Stimulated activated CD4-positive, alpha-beta T cell treated with anti-CD3 and anti-CD28 coated beads, Interleukin-1b, Interleukin-23, amount 100 ng/mL, for 1 hour (primary cell): ENCODE measurements at places on chromosomes 12 and 14.

DNA sequence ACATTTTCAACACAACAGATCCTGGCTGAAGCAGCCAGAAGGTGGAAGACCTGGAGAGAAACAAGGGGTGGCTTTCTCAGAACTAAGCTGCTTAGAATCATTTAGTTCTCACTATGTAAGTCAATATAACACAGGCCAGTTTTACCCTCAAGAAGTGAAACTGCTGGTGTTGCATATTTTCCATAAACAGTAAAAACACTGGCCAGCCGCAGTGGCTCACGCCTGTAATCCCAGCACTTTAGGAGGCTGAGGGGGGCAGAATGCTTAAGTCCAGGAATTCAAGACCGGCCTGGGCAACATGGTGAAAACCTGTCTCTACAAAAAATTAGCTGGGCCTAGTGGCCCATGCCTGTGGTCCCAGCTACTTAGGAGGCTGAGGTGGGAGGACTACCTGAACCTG lies 11.6 kb downstream of the STX2 start:
- DNase-seq, result no peak

DNA sequence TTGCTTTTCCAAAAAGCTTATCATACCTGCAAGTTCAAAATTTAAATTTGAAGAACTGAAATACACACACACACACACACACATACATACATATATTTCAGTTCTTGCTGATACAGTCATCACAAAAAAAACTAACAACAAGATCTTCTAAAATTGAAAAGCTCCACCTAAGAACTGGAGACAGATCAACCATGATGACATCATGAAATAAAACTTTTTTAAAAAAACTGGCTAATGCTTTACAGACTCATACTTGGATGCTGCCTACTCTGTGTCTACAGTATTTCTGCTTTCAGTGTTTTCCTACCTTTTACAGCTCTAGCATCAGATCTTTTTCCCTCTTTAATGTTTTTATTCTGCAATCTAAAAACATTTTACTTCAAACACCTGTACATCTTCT lies 261.4 kb downstream of the DIO2 start:
- DNase-seq, result no peak

DNA sequence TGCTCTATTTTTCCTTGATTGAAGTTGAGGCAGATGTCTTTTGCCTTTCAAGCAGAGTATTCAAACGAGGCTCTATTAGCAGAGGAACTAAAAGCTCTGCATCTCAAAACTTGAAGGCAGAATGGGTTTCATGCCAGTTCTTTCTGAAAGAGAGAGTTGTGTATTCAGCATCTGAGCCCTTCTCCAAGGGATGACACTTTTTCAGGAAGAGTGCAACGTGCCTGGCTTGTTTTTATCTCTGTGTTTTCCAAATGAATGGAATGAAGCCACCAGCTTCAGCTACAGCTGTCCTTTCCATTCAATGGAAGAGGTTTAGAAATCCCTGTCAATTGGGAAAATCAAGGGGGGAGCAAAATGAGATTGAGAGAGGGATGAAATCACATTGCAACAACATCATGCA lies 14.6 kb downstream of the BEST3 start:
- no peak for DNase-seq

- DNase-seq, result no peak
Observed at GRCh38 chr12:68975811-68976210, 42.8 kb upstream of the CPM start.

DNA sequence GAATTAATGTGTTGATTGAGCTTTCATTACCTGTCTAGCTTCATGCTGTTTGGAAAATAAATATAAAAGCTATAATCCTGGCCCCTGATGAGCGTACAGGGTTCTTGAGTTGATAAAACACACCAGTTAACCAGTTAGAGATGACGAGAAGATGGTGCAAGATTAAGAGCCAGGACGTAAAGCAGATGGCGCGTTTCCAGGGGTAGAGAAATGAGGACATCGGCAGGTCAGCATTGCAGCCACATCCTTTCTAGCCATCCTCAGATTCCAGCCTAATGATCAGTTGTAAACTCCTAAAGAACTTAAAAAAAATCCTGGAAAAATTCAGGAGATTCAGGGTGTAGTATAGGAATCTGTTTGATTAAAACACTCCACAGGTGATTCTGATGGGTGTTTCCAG lies 203.7 kb downstream of the CACNA1C start:
- no peak for DNase-seq

GRCh38 chr14:61080591-61081010 lies 99.6 kb downstream of the SLC38A6 start:
- DNase-seq, result no peak

DNA sequence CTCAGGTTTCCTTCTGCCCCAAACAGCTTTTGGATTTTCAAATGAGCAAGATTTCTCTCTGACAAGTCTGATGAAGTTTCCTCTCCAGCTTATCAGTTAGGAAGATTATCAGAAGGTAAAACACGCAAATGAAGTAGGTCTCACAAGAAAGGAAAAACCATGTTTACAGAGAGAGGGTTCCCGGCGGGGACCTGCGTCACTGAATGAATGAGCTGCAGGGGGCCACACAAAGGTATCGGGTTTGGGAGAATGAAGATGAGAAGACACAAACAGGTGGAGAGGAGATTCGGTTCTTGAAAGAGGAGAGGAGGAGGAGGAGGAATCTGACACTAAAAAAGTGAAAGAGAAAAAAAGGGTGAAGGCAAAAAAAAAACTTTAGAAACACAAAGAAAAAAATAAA lies 208.6 kb downstream of the CALM1 start:
- DNase-seq, result no peak

DNA sequence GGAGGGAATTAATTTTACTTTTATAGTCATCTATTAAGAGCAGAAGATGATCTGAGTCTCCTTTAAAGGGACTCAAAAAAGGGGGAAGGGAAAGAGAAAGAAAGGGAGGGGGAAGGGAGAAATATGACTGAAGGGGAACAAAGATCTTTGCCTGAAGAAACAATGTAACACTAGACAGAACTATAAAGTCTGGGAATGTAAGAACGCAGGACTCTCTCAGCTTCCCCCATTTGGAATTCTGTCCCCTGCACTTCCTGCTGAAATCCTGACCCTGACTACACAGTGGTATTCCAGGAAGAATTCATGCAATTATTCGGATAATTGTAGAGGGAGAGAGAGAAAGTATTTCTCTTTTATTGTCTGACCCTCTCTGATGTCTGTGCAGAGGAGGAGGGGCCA lies 8.6 kb upstream of the HOXC11 start:
- no peak for DNase-seq

DNA sequence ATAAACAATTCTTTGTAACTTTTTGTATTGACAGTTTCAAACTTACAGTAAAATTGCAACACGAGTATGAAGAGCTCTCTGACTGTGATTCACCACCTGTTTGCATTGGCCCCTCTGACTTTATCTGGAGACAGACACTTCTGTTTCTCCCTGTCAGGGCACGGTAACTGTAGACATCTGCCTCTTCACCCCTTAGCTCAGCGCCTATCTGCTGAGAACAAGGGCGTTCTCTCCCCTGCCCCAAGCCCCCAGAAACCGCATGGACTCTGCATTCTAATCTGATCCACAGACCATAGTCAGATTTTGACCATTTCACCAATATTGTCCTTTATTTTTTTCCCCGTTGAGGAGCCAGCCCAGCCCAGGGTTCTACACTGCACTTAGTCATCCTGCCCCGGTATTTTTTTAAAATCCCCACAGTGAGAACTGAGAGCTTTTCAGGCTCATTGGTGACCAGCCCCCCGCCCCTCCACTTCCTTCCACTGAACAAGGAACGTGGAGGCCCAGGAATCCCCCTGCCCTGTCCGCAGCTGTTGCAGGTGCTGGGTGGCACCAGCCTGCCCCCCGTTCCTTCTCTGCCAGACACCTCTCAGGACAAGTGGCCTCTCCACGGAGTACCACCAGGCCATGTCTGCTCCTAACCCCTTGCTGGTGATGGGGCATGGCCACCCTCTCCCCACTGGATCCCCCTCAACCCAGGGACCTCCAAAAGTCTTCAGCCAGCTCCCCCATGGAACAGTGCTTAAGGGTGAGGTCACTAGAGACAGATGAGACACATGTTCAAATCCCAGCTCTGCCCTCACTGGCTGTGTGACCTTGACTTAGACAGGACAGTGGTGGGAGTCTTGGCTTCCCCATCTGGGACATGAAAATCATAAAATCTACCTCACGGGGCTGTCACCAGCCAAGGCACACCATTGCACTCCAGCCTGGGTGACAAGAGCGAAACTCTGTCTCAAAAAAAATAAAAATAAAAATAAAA lies 11.2 kb downstream of the RHOF start:
- no peak for DNase-seq

- DNase-seq, result no peak
Observed at GRCh38 chr12:27614866-27615265, 81.4 kb upstream of the REP15 start.

- DNase-seq, result no peak
Observed at GRCh38 chr12:63292471-63293221, 141.6 kb upstream of the AVPR1A start.
